CD4-positive, alpha-beta T cell (primary cell): ENCODE measurements at places on chromosomes 1 and 21. TPM values are rescaled to one million over a fixed set of nuclear protein-coding genes. Genes with fewer than 3 reads are reported as not detected.

GRCh38 chr1:50354813-50355212 is 68.4 kb downstream of the DMRTA2 start:
- no peak for DNase-seq
- no peaks in the 10 kb centered on the region for H3K36me3 ChIP-seq
- no peaks in the 10 kb centered on the region for H3K4me1 ChIP-seq
- H3K4me3 ChIP-seq, result no peak overlapping the region
- peaks cover 17% of the 10 kb centered on the region for H3K27me3 ChIP-seq

DNA sequence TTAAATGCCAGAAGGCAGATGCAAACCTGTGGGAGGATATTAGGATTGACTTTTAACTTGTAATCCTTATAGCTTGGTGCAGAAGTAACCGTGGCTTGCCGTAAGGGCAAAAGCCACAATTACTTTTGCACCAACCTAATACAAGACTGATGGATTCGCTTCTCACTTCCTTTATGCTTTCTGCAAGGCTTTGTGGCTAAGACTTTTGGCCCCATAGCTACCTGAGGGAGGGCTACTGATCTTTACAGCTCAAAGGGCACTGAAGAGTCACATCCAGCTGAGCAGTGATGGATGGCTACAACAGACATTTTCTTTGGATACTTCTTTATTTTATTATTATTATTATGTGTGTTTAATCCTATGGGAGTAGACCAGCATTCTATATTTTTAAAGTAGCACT is 140.4 kb downstream of the ST6GALNAC5 start:
- no peak for DNase-seq
- no peaks in the 10 kb centered on the region for H3K4me1 ChIP-seq
- no peaks in the 10 kb centered on the region for H3K36me3 ChIP-seq

- peak overlapping the region; percentile 66 for H3K4me3 ChIP-seq
- peak overlapping the region; percentile 50 for H3K27ac ChIP-seq
- H3K27me3 ChIP-seq, result no peaks in the 10 kb centered on the region
- peaks cover 56% of the 10 kb centered on the region for H3K4me1 ChIP-seq
Measured at GRCh38 chr21:44932408-44933181, 7.2 kb upstream of the SLX9 start.

- no peaks in the 10 kb centered on the region for H3K4me1 ChIP-seq
- H3K27me3 ChIP-seq, result peaks cover 2% of the 10 kb centered on the region
- no peak overlapping the region for H3K4me3 ChIP-seq
- H3K27ac ChIP-seq, result no peak overlapping the region
Measured at GRCh38 chr1:38773483-38773882, 86.1 kb downstream of the RRAGC start.

CCDC27 gene
- not detected for total RNA-seq

DNA sequence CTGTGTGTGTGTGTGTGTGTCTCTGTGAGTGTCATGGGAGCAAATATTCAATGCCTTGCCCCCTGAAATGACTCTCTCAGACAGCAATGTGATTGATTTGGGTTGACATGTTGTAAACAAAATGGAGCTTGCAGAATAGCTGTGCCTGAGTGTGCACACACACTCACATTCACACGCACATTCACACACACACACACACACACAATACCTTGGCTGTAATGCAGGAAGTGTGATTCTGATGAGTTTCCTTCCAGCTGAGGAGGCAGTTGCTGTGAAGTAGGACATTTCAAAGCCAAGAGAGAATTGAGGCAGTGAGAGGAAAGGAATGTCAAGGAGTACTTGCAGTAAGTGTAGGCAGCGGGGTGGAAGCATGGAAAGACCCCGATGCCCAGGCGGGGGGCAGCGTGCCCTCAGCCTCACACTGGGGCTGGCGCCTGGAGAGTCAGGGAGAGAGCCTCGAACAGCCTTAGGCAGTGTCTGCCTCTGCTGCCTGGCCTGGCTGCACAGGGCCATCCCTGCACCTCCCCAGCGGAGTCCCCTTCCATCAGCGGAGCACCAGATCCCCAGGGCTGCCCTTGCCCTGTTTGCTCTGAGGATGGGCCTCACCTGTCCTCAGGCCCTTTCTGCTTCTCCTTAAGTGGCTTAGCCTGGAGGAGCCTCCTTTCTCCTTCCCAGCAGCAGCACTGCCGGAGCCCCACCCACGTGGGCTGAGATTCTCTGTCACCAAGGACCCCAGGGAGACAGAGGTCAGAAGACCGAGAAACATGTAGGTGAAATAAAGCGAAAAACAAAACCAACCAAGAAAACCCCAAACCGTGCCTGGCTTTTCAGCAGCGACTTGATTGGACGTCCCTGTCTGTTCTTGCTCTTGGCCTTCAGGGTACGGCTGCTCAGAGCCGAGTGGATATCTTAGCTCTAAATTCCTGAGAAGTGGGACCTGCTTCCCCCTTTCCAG is 9.2 kb downstream of the VASH2 start:
- DNase-seq, result no peak
- H3K36me3 ChIP-seq, result no peaks in the 10 kb centered on the region
- no peak overlapping the region for H3K27ac ChIP-seq

FMO3 gene
- not detected for total RNA-seq

- peaks cover 22% of the 10 kb centered on the region for H3K4me1 ChIP-seq
- DNase-seq, result no peak
- no peaks in the 10 kb centered on the region for H3K27me3 ChIP-seq
- no peak overlapping the region for H3K27ac ChIP-seq
- peaks cover 6% of the 10 kb centered on the region for H3K36me3 ChIP-seq
- H3K4me3 ChIP-seq, result no peak overlapping the region
Measured at GRCh38 chr1:9561429-9561828, 22.2 kb downstream of the SLC25A33 start.

DNA sequence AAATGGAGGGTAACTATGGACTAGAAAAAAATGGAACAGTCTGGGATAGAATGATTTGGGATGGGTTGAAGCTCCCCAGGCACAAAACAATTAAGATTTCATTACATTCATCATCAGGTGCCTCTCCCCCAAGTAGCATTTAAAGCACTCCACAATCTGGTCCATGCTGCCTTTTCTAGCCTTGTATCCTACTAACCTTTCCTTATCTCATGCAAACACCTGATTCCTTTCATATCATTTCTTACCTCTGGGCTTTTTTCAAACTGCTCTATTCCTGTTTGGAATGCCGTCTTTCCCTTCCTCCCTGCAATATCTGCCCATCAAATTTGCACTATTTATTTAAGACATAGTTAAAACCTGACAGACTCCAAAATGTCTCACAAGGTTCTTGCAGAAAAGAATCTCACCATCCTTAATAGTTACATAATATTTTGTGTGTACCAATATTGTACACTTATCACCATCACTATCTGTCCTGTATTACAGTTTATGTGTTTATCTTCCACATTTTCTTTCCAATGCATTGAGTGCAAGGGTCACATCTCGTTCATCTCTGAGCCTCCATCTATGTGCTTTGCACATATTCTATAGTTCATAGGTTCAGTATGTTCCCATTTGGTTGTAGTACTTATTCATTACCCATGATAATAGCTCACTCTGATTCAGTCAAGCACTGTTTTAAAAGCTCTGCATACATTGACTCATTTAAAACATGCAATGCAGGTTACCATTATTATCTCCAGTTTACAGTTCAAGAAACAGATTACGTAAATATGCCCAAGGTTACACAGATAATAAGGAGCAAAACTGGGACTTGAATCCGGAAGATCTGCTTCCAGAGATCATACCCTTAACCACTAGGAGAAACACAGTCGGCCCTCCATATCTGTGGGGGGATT is 16.1 kb upstream of the SHCBP1L start:
- H3K4me3 ChIP-seq, result no peak overlapping the region
- no peaks in the 10 kb centered on the region for H3K27me3 ChIP-seq
- no peaks in the 10 kb centered on the region for H3K36me3 ChIP-seq

DNA sequence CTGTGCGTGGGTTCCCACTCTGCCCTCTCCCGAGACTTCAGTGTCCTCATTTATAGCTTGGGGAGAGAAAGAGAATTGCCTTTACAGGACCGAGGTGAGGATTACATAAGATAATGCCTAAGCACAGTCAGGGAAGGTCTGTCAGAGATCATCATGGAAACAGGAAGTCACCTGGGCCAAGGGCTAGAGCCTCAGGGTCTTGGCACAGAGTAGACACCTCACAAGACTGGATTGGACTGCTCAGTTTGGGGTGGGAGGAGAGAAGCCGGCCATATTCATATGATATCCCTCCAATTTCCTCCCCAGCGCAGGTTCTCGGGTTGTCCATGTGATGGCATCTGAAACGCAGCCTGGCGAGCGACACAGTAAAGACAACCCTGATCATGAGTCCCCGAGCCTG is 3.8 kb downstream of the CNR2 start:
- H3K27me3 ChIP-seq, result no peaks in the 10 kb centered on the region
- H3K4me1 ChIP-seq, result peaks cover 44% of the 10 kb centered on the region
- H3K36me3 ChIP-seq, result no peaks in the 10 kb centered on the region
- H3K27ac ChIP-seq, result no peak overlapping the region

- no peak overlapping the region for H3K4me3 ChIP-seq
- H3K27me3 ChIP-seq, result peaks cover 3% of the 10 kb centered on the region
- H3K27ac ChIP-seq, result no peak overlapping the region
- no peak for DNase-seq
Measured at GRCh38 chr1:234111458-234112142, 207.1 kb downstream of the SLC35F3 start.

- no peak for DNase-seq
- no peak overlapping the region for H3K27ac ChIP-seq
- no peak overlapping the region for H3K4me3 ChIP-seq
- H3K36me3 ChIP-seq, result no peaks in the 10 kb centered on the region
- H3K4me1 ChIP-seq, result peaks cover 11% of the 10 kb centered on the region
Measured at GRCh38 chr1:30283199-30283962, 440.0 kb downstream of the MATN1 start.

DNA sequence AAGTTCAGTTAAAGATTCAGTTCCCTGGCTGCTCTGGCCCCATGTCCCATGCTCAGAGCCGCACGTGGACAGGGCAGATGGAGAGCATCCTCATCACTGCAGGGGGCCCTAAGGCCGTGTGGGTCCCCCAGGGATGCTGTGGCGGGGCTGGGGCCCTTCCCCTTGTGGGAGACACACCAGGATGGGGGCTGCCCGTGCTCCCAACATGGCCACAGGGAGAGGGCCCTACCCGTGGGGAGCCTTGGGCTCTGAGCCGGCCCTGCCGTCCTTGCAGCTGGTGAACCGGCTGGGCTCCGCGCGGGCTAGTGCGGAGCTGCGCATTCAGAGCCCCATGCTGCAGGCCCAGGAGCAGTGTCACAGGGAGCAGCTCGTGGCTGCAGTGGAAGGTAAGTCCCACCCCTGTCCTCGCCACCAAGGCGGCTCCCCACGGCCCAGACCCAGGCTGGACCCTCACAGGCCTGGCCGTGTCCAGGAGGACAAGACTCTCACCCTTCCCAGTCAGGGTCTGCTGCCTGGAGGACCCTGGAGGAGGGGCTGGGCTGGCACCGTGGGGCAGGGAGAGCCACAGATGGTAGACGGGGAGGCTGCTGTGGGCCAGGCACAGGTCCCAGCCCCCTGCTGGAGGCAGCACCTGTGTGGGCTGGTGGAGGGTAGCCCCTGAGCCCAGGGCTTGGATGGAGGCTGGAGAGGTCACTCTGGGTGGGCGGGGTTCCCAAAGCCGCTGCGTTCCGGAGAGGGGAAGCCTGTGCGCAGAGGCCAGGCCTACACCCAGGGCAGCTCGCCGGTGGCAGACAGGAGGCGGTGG is 53.8 kb downstream of the TRIM11 start:
- no peak overlapping the region for H3K4me3 ChIP-seq
- no peak for DNase-seq
- no peaks in the 10 kb centered on the region for H3K4me1 ChIP-seq
- H3K27ac ChIP-seq, result no peak overlapping the region

- peaks cover 48% of the 10 kb centered on the region for H3K36me3 ChIP-seq
- H3K27me3 ChIP-seq, result no peaks in the 10 kb centered on the region
- no peak overlapping the region for H3K4me3 ChIP-seq
Measured at GRCh38 chr1:88877911-88878310, 13.5 kb downstream of the GTF2B start.

DNA sequence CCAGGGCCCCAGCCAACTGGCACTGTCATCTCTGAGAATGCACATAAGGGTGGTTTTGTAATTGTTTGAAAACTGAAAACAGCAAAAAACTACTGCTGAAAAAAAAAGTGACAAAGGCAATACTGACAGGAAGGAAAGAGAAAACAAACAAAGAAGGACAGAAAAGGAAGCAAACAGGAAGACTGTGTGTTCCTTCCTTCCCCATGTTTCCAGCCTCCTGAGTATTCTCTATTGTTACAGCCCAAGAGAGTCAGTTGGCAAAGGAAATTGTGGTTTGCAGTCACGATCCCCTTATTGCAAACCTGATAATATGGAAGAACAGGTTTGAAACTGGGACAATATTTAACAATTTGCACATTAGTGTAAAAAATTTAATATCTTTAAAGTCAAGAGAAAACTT is 1177.6 kb downstream of the PLA2G4A start:
- no peaks in the 10 kb centered on the region for H3K36me3 ChIP-seq
- no peaks in the 10 kb centered on the region for H3K27me3 ChIP-seq
- H3K4me1 ChIP-seq, result no peaks in the 10 kb centered on the region
- H3K4me3 ChIP-seq, result no peak overlapping the region
- no peak overlapping the region for H3K27ac ChIP-seq
- no peak for DNase-seq

TCEA3 gene
- total RNA-seq, result 33.1 TPM

DNA sequence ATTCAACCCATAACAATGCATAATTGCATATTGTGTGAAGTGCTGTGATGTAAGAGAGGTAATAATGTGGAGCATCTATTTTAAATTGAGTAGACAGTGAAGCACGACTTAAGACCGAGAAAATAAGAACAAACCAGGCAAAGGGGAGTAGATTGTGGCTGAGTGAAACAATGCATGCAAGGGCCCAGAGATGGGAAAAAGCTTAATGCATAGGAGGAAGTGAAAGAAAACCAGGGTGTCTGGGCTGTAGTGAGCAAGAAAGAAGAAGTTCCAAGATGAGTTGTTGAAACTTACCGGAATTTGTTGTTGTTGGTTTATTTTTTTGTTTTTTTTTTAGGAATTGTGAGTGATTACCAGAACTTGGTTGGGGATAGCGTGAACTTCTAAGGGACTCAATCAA is 104.7 kb downstream of the SNX7 start:
- H3K27ac ChIP-seq, result no peak overlapping the region
- peak; percentile 8 for DNase-seq
- no peaks in the 10 kb centered on the region for H3K4me1 ChIP-seq
- no peak overlapping the region for H3K4me3 ChIP-seq

DNA sequence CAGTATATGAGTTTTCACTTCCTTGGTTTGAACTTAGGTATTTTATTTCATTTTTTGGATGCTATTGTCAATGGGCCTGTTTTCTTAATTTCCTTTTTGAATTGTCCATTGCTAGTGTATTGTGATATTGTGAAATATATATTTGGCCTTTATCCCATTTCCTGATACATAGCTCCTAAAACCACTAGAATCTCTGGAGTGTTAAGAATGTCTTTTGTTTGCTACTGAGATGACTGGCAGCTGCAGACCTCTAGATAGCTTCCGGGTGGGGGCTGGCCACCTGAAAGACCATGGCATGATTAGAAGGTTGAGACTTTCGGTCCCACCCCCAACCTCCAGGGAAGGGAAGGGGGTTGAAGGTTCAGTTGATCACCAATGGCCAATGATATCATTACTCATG is 245.4 kb downstream of the KCNJ6 start:
- H3K4me1 ChIP-seq, result peaks cover 7% of the 10 kb centered on the region
- H3K36me3 ChIP-seq, result no peaks in the 10 kb centered on the region
- no peak overlapping the region for H3K4me3 ChIP-seq
- H3K27ac ChIP-seq, result no peak overlapping the region

TMEM200B gene
- not detected for total RNA-seq

GRCh38 chr1:8708259-8708658 is 109.2 kb downstream of the RERE start:
- no peaks in the 10 kb centered on the region for H3K36me3 ChIP-seq
- H3K27ac ChIP-seq, result no peak overlapping the region
- H3K4me3 ChIP-seq, result no peak overlapping the region
- no peak for DNase-seq
